ENCODE measurements at places on chromosomes 13 and 19.

GRCh38 chr19:4722671-4723594, 709 bp downstream of the DPP9 start:
- no peak for DNase-seq

DNA sequence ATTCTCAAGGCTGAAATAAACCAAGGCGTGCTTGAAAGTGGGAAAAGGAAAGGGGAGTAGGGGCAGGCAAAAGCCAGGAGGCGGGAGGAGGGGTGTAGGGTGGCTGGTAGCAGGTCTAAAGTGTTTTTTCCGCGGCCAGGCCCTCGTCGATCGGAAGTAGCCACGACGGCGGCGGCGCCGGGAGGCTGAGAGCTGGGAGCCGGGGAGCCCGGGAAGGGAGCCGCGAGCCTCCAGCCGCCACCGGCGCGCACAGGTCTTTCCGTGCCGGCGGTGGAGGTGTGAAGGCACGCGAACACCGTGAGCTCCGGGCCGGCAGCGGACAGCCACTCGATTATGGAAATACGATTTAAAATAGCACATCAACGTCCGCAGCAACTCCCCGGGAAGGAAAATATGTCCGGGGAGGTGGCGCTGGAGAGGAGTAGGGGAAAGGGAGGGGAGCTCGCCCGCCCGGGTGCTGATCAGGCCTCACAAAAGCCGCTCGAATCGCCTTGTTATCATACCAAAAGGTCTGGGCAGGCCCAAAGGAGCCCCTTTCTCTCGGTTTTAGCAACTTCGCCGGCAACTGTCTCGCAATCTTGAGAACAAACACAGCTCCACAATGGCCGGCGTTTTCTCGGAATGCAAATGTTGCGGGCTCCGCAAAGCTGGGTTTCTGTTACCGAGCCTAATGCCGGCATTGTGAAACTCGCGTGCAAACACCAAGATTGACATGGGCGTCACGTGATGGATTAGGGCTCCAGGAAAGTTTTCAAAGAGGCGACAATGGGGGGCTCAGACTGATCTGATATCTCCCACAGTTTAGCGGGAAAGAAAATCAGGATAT, 2.9 kb upstream of the PCDH8 start:
- DNase-seq, result no peak

GRCh38 chr13:37068962-37069361, 9.5 kb upstream of the SUPT20H start:
- no peak for DNase-seq

DNA sequence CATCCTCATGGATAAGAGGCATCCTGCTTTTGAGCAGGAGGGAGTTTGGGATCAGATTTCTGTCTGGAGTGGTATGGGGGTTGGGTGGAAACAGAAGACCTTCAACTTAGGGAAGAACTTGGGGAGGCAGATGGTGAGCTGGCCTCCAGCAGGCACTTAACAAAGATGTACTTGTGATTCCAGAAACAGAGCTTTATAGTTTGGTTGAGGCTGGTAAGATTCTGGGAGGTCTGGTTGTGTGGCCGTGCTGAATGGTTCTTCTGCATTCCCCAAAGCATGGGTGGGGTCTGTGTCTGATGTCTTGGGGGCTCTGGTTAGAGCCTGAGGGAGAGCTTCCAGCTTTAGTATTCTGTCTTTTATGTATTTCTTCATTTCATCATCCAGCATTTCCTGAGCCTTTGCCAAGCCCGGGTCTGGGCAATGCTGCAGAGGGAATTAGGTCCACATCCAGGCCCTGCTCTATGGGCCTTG, 4.8 kb downstream of the MEGF8 start:
- DNase-seq, result no peak

DNA sequence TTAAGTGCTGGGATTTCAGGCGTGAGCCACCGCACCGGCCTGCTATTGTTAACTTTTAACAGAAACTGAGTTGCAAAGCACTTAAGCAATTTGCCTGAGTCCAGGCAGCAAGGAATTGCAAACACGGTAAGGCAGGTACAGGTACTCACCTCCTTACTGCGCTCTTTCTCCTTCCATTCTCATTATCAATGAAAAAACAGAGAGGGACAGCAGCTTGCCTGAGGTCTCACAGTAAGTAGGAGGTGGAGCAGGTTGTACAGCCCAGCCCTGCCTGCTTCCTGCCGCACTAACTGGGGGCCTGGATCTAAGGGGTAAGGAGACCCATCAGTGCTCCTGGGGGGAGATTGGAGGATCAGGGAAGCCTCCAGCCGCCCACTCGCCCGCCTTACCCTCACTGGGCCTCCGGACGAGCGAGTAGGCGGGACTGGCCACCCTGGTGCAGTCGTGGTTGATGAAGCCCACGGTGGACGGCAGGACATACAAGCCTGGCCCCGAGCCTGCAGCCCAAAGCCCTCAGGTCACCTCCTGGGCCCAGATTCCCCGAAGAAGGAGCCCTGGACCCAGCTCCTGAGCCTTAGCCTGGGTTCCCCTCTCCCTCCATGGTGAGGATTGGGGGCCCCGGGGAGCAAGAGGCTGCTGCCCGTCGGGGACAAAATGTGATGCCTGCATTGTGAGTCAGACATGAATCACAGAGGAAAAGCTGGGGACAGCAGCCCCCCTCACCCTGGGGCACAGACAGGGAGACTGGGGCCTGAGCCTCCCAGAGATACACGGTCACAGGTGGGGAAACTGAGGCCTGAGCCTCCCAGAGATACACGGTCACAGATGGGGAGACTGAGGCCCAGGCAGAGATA, 11.4 kb upstream of the SHC2 start:
- DNase-seq, result no peak

DNA sequence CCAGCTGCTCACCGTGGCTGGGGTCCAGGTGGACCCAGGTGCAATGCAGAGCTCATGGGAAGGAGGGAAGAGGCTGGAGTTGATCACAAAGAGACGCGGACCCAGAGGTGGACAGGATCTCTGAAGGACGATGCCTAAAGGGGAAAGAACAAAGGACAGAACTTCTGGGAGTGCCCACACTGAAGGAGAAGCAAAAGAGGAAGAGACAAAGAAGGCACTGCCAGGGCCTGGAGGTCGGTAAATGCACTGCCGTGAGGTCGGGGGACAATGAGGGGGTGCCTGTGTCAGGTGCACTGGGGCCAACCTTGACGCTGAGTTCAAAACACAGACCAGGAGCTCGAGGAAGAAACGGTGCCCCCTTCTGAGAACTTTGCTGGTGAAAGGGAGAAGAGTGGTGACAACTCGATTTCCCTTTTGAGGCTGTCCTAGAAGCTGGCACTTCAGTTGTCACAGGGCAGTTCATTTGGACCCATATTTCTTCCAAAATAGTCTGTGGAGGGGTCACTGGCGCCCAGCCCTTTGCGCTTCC, 55.6 kb downstream of the GJA3 start:
- no peak for DNase-seq

GRCh38 chr13:49497272-49497671, 1.5 kb downstream of the PHF11 start:
- DNase-seq, result no peak

DNA sequence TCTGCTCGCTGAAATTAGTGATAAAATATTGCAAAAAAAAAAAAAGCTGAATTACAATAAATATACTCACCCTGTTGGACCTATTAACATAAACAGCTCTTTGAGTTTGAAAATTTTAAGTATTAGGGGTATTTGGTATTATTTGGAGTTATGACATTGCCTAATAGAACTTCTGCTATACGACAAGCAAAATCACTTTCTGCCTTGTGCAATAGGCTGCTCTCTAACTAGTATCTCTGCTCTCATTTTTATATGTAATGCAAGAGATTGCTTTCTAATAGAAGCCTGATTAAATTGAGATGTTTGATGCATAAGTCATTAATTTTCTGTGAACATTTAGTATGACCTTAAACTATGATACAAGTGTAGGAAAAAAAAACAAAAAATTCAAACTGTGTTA, 5.3 kb downstream of the RGS9BP start:
- DNase-seq, result no peak

- DNase-seq, result no peak
These were observed 212.7 kb downstream of the DIAPH3 start for GRCh38 chr13:59951011-59951410.

DNA sequence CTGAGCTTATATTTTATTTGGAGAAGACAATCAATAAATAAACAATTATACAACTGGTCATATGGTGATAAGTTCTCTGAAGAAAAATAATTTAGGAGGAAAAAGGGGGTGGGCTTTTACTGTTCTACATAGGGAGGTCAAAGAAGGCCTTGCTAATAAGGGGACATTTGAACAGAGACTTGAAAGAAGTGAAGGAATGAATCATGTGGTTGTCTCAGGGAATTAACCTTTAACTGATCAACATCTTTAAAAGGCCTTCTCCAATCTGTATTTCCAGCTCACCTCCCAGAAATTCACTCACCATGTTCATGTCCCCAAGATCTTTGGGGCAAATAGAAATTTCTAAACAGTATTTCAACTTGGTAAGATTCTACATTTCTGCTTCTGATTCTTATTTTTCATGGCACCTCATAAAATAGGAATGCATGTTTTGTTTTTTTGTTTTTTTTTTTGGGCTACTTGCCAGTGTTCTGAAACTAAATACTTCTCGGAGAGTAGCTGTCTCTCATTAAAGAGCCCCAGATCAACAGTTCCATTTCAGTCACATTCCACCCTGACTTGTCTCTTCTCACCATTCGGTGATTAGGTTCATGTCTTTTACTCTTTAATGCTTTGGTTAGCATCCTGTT, 19.2 kb upstream of the LPAR6 start:
- DNase-seq, result no peak

- DNase-seq, result no peak
These were observed 254.4 kb upstream of the KLF12 start for GRCh38 chr13:74388626-74389025.

- no peak for DNase-seq
These were observed 7.1 kb downstream of the SERTM1 start for GRCh38 chr13:36680913-36681312.

DNA sequence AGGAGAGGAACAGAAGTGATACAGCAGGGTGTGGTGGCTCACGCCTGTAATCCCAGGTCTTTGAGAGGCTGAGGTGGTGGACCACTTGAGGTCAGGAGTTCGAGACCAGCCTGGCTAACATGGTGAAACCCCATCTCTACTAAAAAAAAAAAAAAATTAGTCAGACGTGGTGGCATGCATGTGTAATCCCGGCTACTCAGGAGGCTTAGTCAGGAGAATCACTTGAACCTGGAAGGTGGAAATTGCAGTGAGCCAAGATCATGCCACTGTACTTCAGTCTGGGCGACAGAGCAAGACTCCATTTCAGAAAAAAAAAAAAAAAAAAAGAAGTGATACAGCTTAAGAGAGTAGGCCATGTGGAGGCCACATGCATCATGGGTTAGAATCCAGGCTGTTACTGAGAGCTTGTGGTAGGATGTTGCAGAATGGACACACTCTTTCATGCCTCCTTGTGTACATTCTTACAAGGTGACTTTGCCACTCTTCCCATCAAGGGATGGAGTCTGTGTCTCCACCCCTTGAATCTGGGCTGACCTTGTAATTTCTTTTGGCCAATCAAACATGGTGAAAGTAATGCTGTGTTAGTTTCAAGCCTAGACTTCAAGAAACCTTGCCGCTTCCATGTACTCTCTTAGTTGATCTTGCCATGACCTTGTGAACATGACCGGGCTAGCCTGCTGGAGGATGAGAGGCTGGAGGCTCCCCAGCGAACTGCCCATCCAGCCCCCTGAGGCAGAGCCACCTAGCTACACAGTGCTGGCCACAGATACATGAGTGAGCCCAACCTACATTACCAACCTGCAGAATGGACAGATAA, 12.3 kb downstream of the FAM187B start:
- DNase-seq, result no peak

DNA sequence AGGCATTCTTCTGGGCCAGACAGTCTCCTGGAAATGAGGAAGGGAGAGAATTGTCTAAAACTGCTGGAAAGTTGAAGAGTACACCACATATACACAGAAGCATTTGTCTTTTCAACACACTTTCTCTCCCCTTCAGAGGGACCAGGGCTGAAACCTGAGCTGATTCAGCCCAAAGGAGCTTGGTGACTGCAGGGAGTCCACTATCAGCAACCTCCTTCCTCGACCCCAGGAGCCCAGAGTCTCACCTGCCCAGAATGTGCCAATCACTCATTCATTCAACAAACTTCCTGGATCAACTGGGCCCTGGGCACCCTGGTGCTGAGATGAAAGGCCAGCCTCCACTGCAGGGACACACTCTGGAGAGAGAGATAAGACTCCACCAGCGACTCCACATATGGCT, 128.9 kb upstream of the VSTM2B start:
- DNase-seq, result no peak

GRCh38 chr13:107563099-107563925, 652.0 kb downstream of the LIG4 start:
- DNase-seq, result no peak

DNA sequence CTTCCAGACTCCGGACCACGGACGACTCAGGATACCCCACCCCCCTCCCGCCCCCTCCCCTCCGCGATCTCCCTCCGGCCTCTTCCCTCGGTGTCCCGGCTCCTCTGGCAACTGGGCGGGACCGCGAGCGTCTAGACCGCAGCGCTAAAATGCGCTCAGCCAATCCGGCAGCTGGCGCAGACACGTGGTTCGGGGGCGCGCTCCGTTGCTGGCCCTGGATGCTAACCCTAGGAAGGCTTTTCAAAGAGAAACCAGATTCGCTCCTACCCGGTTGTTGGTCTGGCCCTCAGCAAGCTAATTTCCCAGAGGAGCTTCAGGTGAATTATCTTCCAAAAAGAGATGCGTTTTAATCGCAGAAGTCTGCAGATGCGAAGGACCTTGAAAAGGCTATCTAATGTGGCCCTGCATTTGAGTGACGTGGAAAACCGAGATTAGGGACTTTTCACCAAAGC, at the start of gene DZIP1:
Gene DZIP1 (minus strand): TSS at position 106 of the 452 bp plus-strand sequence. CDS start 2,677 bp downstream, outside the sequence.
- DNase-seq, result no peak

- DNase-seq, result no peak
These were observed 158.0 kb downstream of the TM9SF2 start for GRCh38 chr13:99659226-99659625.

GRCh38 chr13:113929628-113930615, 44.0 kb downstream of the C13orf46 start:
- no peak for DNase-seq

DNA sequence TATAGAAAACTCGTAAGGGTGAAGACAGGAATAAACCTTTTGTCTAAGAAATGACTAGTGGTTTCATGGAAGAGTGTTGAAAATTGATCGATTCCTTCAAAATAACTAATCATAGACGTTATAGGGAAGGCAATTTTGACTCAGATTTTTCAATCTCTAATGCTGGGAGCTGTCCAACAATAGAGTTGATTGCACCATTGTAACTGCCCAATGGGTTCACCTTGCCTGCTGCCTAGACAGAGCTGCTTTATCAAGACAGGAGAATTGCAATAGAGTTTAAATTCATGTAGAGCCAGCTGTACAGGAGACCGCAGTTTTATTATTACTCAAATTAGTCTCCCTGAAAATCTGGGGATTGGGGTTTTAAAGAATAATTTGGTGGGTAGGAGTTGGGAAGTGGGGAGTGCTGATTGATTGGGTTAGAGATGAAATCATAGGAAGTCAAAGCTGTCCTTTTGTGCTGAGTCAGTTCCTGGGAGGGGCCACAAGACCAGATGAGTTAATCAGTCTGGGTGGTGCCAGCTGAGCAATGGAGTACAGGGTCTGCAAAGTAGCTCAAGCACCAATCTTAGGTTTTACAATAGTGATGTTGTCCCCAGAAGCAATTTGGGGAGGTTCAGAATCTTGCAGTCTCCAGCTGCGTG, 16.8 kb upstream of the ADGRE2 start:
- DNase-seq, result no peak

All from activated T-helper 1 cell treated with Interleukin-2 at 50 U/mL for 16 hours (primary cell).